ENCODE measurements at places on chromosomes 2 and 18. TPM values are rescaled to one million over a fixed set of nuclear protein-coding genes. Genes with fewer than 3 reads are reported as not detected.

The CCDC195 gene
- not detected for total RNA-seq

The PSD4 gene
- total RNA-seq: 10.9 TPM

The ATP6V1C2 gene
- 0.07 TPM for total RNA-seq

The TXNDC2 gene
- total RNA-seq: 0.16 TPM

The TEX44 gene
- total RNA-seq: not detected

The RBKS gene
- 8.1 TPM for total RNA-seq

The REG1B gene
- total RNA-seq: not detected

The DHRS9 gene
- total RNA-seq: 3.5 TPM

The PREPL gene
- total RNA-seq: 25.5 TPM

The HRH4 gene
- total RNA-seq: not detected

The CD8B2 gene
- not detected for total RNA-seq

The PELI1 gene
- total RNA-seq: 1.2 TPM

The COL3A1 gene
- total RNA-seq: 0.28 TPM

The NAPG gene
- total RNA-seq: 12.0 TPM

The TUBA4B gene
- 0.33 TPM for total RNA-seq

The GALNT3 gene
- total RNA-seq: 0.11 TPM

The BMPR2 gene
- total RNA-seq: 16.6 TPM

The DSG1 gene
- not detected for total RNA-seq

The CHRND gene
- total RNA-seq: not detected

The IL37 gene
- total RNA-seq: not detected

The LIMS2 gene
- total RNA-seq: 6.3 TPM

The FBLN7 gene
- 0.28 TPM for total RNA-seq

The LRP2 gene
- total RNA-seq: 0.01 TPM

The EN1 gene
- 1.2 TPM for total RNA-seq

The REEP1 gene
- total RNA-seq: 0.68 TPM

The ITGA6 gene
- 52.4 TPM for total RNA-seq

The YES1 gene
- total RNA-seq: 19.6 TPM

The EIF2AK3 gene
- total RNA-seq: 19.4 TPM

The RGPD3 gene
- 0.20 TPM for total RNA-seq

The GALNT14 gene
- 44.9 TPM for total RNA-seq

The TUBA3E gene
- total RNA-seq: 0.78 TPM

The MROH2A gene
- not detected for total RNA-seq

The GPR45 gene
- total RNA-seq: not detected

The EPAS1 gene
- total RNA-seq: 120 TPM

The PRSS56 gene
- 0.20 TPM for total RNA-seq

The ANKRD30BL gene
- not detected for total RNA-seq

The CERKL gene
- total RNA-seq: 0.24 TPM

The HOXD9 gene
- total RNA-seq: 1.8 TPM

The OXER1 gene
- not detected for total RNA-seq

The SP9 gene
- 3.0 TPM for total RNA-seq

The COBLL1 gene
- total RNA-seq: 4.1 TPM

The PLEKHH2 gene
- total RNA-seq: 0.89 TPM

The FLACC1 gene
- total RNA-seq: not detected

The CTDP1 gene
- total RNA-seq: 16.2 TPM

The HOXD4 gene
- total RNA-seq: 0.56 TPM

The TUBB8B gene
- not detected for total RNA-seq

The ACTG2 gene
- not detected for total RNA-seq

The IL36G gene
- total RNA-seq: not detected

The RTTN gene
- total RNA-seq: 5.5 TPM

The GTF2A1L gene
- total RNA-seq: not detected

The CIB4 gene
- total RNA-seq: 0.44 TPM

The YPEL5 gene
- total RNA-seq: 63.2 TPM

The STARD7 gene
- 84.8 TPM for total RNA-seq

The IL36A gene
- not detected for total RNA-seq

The GAREM2 gene
- 10.3 TPM for total RNA-seq

The CCDC74B gene
- 5.7 TPM for total RNA-seq

The ANKRD36B gene
- total RNA-seq: 6.7 TPM

The MAP3K19 gene
- not detected for total RNA-seq

The OTOF gene
- 0.08 TPM for total RNA-seq

Measured in A549 treated with ZK216348 at 1 μM for 4 hours (cell line).